ENCODE measurements at places on chromosomes 7 and 10.

DNA sequence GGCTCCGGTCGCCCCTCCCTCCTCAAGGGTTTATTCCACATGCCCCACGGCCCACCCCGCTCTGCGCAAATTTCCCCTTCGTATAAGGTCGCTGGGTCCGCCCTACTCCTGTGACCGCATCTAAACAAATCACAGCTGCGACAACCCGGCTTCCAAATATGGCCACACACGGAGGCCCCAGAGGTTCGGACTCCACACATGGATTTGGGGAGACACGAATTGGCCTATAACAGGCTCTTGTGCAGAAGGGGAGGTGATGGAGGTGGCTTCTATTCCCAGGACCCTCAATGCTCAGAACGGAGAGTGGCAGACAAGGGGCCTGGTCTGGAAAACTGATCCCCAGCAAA lies 90.1 kb downstream of the FOXL3 start:
- DNase-seq: no peak

DNA sequence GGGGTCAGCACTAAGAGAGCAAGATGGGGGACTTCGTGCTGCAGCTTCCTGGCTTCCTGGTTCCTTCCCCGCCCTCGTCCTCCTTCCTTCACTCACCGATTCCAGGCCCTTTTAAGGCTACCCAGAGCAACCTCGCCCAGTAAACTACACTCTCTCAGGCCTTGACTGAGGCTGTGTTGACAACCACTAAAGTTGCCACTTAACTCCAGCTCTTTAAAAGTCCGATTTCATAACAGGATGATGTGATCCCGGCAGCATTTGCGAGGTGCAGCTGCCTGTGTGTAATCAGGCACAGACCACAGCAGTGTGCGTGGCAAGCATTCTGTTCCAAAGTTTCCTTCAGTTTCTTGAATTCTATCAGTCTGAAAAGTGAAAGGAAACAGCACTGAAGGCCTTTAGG lies 110.6 kb downstream of the RAB11FIP2 start:
- no peak for DNase-seq

DNA sequence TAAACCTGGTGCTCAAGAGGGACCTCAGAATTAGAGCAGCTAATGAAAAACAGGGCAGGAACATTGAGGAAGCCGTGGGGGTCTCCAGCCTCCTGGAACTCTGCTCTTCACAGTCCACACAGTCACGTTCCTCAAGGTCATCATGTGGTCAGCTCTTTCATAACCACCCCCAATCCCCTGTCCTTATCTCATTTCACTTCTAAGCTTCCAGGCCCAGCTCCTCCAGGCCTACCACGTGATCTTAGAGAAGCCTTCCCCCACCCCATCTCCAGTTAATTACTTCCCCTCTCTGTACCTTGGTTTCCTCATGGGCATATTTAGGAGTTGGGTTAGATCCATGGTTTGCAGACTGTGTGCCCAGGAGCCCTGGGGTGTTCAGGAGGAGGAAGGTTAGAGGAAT lies 106.4 kb upstream of the TCF7L2 start:
- DNase-seq: no peak

DNA sequence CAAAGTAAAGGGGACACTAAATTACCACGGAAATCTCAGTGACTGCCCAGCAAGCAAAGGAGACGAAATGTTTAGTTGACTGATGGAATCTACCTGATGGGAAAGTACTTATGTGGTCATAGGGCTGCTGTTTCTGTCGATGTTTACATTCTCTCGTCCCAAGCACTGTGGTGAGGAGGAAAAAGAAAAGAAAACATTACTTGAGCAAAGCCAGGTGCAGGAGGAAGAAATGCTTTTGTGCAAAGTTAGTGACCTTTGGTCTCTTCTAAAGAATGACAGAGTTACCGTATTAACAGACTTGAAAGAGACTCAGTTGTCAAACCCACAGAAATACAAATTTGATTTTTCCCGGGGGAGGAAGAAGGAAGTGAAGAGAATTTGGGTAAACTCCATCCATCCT lies 43.3 kb upstream of the FMC1 start:
- DNase-seq: no peak

DNA sequence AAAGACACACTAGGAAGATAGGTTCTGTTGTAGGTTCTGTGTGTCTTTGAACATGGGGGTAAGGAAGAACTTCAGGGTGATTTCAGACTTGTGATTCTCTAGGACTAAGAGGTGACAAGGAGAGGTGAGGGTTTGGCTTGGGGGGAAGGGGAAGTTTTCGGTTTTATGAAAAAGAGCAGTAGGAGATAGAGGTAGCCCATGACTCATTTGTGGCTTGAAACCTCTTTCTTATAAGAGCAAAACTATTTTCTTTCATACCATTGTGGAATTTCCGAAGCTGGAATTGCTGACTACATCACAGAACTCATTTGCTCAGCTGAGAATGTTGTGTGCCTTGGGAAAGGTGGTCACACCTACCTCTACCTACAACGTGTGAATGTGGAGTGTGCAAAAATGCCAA lies 39.6 kb upstream of the IKZF1 start:
- DNase-seq: peak; percentile 60

DNA sequence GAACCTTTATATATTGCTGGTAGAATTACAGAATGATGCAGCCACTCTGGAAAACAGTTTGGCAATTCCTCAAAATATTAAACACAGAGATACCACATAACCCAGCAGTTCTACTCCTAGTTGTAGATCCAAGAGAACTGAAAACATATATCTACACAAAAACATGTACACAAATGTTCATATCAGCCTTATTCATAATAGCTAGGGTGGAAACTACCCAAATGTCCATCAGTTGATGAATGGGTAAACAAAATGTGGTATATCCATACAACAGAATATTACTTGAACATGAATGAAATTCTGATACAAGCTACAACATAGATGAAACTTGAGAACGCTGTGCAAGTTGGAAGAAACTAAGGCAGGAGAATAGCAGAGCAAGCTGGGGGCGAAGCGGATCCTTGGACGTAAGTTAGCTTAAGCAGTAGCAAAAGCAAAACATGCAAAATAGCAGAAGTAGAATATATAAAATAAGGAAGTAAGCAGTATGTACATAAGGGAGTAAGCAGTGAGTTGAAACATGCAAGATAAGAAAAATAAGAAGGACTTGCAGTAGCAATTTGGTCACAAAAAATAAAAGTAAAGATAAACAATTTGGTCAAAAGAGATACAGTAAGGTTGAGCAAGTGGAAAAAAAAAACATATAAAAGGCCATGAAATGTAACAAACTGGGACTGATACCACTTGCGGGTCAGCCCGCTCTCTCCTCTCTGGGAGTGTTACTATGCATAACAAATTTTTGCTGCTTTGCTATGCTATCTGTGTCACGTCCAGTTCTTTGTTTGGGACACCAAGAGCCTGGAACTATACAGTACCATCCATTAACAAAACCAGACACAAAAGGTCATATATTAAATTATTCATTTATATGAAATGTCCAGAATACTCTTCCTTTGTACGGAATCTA lies 18.0 kb upstream of the HILPDA start:
- no peak for DNase-seq

- no peak for DNase-seq
Observed at GRCh38 chr10:24553051-24553612, 170.6 kb downstream of the ARHGAP21 start.

DNA sequence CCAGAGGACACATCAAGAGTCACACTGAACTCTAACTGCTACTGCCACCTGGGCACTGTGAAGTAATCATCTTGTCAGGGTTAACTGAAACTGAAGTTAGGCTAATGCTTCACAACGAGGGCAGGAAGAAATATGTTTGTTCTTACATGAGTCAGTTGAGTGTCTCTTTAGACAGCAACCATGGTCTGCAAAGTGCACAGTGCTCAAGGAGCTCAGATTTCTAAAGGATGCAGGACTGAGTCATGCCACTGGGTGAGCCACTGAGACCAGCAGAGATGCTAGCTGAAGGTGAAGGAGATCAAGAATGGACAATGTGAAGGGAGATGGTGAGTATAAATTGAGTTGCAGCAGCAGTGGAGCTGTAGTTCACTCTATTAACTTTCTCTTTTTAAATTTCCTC lies 76.0 kb upstream of the CTTNBP2 start:
- DNase-seq: no peak

DNA sequence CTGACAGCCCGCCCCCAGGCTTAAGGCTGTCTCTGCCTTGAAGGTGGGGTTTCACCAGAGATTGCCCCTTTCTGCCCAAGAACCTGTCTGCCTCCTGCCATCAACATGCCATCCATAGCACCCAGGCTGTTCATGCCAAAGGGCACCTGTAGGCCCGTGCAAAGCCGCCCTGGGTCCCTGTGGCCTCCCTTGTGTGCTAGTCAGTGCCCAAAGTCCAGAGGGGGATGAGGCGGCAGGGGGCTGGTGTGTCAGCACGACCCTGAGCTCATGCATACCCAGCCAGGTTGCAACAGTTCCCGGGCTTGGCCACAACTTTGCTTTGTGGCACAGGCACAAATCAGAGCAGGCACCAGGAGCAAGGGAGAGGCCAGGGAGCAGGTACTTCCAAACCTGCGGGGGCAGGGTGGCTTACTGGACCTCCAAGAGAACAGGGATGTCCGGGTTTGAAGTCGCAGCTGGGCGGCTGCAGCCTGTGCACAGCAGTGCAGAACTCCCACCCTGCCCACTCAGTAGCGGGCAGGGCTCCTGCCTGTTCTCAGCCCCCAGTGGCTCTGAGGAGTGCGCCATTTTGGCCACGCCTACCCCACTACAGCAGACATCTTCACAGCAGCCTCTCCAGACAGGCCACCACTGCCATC lies 671.1 kb upstream of the GRM3 start:
- DNase-seq: no peak

DNA sequence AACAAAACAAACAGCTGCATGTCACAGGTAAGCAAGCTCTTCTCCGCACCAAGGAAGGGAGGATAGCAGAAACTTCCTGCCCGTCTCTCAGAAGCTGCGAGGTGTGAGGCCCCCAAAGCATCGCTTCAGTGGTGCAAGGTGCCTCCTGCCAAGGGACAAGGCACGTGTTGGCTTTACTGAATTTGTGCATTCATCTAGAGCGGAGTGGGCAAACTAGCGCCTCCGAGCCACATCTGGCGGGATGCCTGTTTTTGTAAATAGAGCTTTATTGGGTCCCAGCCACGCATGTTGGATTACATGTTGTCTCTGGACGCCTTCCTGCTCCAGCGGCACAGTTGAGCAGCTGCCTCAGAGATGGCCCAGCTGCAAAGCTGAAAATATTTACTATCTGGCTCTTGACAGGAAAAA lies 27.7 kb downstream of the PHYH start:
- DNase-seq: no peak

- DNase-seq: no peak
Observed at GRCh38 chr10:102113956-102114857, 6.0 kb downstream of the LDB1 start.

GRCh38 chr7:55097100-55097499 lies 78.3 kb downstream of the EGFR start:
- no peak for DNase-seq

DNA sequence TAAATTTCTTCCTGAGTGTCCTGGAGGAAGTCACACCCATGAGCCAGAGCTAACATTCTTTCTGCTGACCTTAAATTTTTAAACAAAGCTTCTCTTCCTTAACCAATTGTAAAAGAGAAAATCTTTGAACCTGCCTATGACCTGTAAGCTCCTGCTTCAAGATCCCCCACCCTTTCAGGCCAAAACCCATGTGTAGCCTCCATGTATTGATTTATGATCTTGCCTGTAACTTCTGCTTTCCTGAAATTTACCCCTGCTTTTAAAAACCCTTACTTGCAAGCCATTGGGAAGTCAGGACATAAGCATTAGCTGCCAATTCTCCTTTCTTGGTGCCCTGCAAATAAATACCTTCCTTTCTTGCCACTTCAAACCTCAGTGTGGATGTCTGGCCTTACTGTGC lies 68.5 kb upstream of the HECTD2 start:
- DNase-seq: no peak

- no peak for DNase-seq
Observed at GRCh38 chr7:21185653-21186265, 242.1 kb upstream of the SP4 start.

DNA sequence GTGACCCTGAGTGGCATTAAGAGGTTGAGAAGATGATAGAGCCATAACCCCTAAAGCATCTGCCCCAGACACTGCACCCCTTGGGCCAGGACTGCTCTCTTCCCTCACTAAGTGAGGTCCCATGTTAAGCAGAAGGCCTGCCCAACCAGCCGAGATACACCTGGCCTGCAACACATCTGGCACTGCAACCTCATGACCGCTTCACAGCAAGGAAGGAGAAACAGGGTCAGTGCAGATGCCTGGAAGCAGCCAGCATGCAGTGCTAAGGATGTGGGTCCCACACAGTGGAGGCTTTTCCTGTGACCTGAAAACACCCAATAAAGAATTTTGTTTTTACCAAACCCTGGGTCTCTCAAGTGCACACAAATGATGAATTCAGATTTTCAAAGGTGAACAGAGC lies 7.4 kb downstream of the NOD1 start:
- no peak for DNase-seq

DNA sequence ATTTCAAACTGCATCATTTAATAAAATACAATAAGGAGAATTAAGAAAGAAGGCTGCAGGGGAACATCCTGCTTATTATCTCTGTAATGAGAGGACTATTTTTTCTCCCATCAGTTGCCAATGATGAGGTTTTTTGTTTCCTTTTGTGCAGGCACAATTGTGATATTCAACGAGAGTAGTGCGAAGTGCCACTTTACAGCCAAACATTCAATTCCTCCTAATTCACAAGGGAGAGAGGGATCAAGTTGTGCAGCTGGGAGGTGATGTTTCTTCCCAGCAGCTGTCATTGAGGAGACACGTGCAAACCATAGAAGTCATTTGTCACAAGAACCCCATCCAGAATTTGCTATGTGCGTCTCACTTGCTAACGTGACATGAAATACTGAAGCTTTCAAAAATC lies 81.6 kb upstream of the ICA1 start:
- DNase-seq: no peak

All from CD4-positive, alpha-beta T cell treated with Interleukin-12 subunit alpha and Interleukin-12 subunit beta, for 1 hour (primary cell).